ENCODE measurements at places on chromosomes 5 and 9.
A peak's percentile ranks its signal among the peaks of the same experiment; 100 is the strongest.

- peak; percentile 49 for DNase-seq
Observed at GRCh38 chr9:98678244-98678842, 30.4 kb downstream of the GABBR2 start.

GRCh38 chr5:44382894-44383293, 6.3 kb downstream of the FGF10 start:
- no peak for DNase-seq

- DNase-seq, result peak; percentile 5
Observed at GRCh38 chr5:93995126-93995621, 253.8 kb upstream of the POU5F2 start.

- no peak for DNase-seq
Observed at GRCh38 chr5:80797428-80798024, 142.7 kb upstream of the DHFR start.

- DNase-seq, result no peak
Observed at GRCh38 chr9:114782586-114782985, 23.3 kb downstream of the TNFSF15 start.

DNA sequence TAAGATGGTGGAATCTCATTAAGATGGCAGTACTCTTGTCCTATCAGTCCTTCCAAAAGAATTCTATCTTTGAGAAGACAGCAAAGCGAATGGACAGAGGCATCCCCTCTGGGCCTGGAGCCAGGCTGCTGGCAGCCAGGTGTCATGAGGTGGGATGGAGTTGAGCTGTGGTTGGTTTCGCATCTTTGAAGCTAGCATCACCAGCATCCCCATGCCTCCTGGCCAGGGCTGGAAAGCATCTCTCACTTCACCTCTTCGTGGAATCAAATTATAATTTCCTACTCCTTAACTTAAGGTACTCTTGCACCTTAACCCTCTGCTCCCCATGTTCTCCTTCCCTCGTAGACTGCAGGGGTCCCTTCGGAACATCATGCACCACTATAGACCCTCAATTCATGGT, 248.3 kb downstream of the GADD45G start:
- DNase-seq, result no peak

DNA sequence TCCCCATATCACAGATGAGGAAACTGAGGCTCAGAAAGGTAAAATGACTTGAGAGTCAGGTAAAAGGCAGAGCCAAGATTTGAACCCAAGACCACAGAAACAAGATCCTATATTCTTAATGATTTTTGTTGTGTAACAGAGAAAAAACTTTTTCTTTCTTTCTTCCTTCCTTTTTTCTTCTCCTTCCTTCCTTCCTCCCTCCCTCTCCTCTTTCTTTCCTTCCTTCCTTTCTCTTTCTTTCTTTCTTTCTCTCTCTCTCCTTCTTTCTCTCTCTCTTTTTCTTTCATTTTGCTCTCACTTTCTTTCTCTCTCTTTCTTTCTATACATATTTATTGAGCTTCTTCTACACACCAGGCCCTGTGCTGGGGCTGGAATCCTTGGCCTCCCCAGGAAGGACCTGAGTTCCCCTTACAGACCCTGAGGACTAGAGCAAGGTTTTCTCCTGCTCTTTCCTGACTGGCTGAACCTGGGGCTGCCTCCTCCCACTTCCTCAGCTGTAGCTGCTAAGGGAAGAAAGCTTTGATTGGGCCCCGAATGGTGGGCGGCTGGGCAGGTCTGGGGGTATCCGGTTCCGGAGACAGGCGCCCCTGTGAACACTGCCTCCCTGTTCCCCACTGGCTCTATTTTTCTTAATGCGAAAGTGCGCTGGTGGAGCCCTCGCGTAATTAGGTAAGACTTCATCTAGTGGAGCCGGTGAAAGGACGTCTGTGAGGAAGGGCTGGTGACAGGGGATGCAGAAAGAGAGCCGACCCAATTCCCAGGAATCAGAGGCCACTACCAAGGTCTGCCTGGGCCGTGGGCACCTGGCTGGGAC, 27.4 kb upstream of the KIF12 start:
- DNase-seq, result no peak

GRCh38 chr9:15475923-15476536, 34.7 kb downstream of the PSIP1 start:
- no peak for DNase-seq
